Body of pancreas (tissue), 4 donors: ENCODE measurements at places on chromosomes 11 and 22. TPM values are rescaled to one million over a fixed set of nuclear protein-coding genes. Genes with fewer than 3 reads are reported as not detected.

- DNase-seq, result no peak
- H3K27ac ChIP-seq, result no peak within 1 kb of the TSS
- no peaks in the 10 kb centered on the region for H3K36me3 ChIP-seq
- H3K4me1 ChIP-seq, result no peaks in the 10 kb centered on the region
- H3K27me3 ChIP-seq, result no peaks in the 10 kb centered on the region
- no peak within 1 kb of the TSS for H3K4me3 ChIP-seq
Observed at GRCh38 chr22:39959640-39960447, at the start of gene TMA7B. Gene TMA7B, plus strand, starts transcription at chr22:39960397. Its CDS starts 3,978 bp downstream, at chr22:39964375.

DNA sequence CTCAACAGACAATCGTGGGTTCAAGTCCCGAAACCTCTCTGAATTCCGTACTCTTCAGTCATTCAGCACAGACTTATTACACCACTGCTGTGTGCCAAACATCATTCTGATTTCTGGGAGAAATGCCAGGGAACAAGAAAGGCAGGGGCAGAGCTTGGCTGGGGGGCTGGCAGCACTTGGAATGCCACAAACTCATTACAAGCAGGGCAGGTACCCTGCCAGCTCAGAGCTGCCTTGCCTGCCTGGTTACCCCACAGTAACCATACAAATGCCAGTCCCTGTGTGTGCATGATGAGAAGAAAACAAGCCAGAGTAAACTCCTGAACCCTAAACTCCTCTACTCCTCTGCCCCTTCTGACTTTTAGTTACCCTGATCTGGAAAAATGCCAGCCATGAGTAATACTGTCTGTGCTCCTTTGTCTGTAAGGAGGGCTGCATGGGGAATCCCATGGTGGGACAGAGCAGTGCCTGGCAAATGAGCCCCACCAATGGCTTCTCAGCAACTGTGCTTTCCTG is 6.9 kb upstream of the RAD9A start:
- H3K27ac ChIP-seq, result no peak overlapping the region
- H3K4me1 ChIP-seq, result no peaks in the 10 kb centered on the region

GRCh38 chr11:36452961-36453360 is 57.1 kb downstream of the TRAF6 start:
- H3K36me3 ChIP-seq, result no peaks in the 10 kb centered on the region
- H3K4me3 ChIP-seq, result no peak overlapping the region
- H3K27ac ChIP-seq, result no peak overlapping the region
- no peak for DNase-seq
- H3K4me1 ChIP-seq, result peaks cover 16% of the 10 kb centered on the region
- no peaks in the 10 kb centered on the region for H3K27me3 ChIP-seq

Gene OR52N2
- total RNA-seq, result not detected
